Hepatocyte (in vitro differentiated cells): ENCODE measurements at places on chromosomes 11 and 22. TPM values are rescaled to one million over a fixed set of nuclear protein-coding genes. Genes with fewer than 3 reads are reported as not detected.
A peak's percentile ranks its signal among the peaks of the same experiment; 100 is the strongest.

GRCh38 chr22:20750461-20751184 is 23.3 kb upstream of the SERPIND1 start:
- H3K36me3 ChIP-seq = no peaks in the 10 kb centered on the region
- no peak overlapping the region for H3K27ac ChIP-seq
- no peak overlapping the region for H3K4me3 ChIP-seq
- no peaks in the 10 kb centered on the region for H3K4me1 ChIP-seq
- H3K27me3 ChIP-seq = no peaks in the 10 kb centered on the region
- peak; percentile 58 for DNase-seq

Gene OR2D2
- total RNA-seq = 0.24 and 0.30 TPM in 2 replicates

GRCh38 chr11:9802291-9802861 is 138.5 kb downstream of the SWAP70 start:
- H3K4me1 ChIP-seq = peaks cover 29% of the 10 kb centered on the region
- peak; percentile 15 for DNase-seq
- H3K36me3 ChIP-seq = no peaks in the 10 kb centered on the region
- H3K27ac ChIP-seq = peak overlapping the region; percentile 48
- no peaks in the 10 kb centered on the region for H3K27me3 ChIP-seq
- no peak overlapping the region for H3K4me3 ChIP-seq

- H3K4me3 ChIP-seq = no peak overlapping the region
- no peak overlapping the region for H3K27ac ChIP-seq
- peaks cover 16% of the 10 kb centered on the region for H3K4me1 ChIP-seq
- DNase-seq = no peak
- no peaks in the 10 kb centered on the region for H3K36me3 ChIP-seq
These were observed 56.9 kb upstream of the PRR5 start for GRCh38 chr22:44645083-44645482.

GRCh38 chr11:62359475-62359874 is 22.2 kb downstream of the ASRGL1 start:
- H3K36me3 ChIP-seq = no peaks in the 10 kb centered on the region
- DNase-seq = no peak
- H3K4me1 ChIP-seq = no peaks in the 10 kb centered on the region

Gene SORL1
- total RNA-seq = 26.5 and 29.2 TPM in 2 replicates

Gene PNPLA5
- total RNA-seq = 0.57 TPM in 1 of 2 replicates, not detected in the other

- no peaks in the 10 kb centered on the region for H3K36me3 ChIP-seq
- no peak overlapping the region for H3K4me3 ChIP-seq
- no peak for DNase-seq
- no peaks in the 10 kb centered on the region for H3K27me3 ChIP-seq
These were observed 325.7 kb downstream of the SOX6 start for GRCh38 chr11:16030664-16031063.

Gene H19
- total RNA-seq = 12.4 and 15.8 TPM in 2 replicates

DNA sequence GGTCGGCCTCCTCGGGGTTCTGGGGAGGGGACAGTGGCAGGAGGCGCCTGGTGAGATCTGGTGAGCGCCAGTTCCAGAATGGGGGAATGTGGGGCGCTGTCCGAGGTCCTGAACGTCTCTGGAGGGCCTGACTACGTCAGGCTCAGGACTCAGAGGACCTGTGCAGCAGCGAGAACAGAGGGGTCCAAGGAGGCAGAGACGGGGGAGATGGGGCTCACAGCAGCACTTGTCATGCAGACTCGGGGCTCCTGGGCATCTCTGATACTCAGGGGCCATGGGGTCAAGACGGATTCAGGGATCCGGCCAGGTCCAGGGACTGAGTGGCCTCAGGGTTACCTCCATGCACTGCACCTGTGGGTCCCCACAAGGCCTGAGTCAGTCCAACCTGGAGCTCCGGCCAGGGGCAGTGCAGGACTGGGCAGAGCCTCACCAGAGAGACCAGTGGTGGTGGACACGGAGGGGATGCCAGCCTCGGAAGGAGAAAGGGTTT is 92.2 kb downstream of the BRD1 start:
- H3K4me3 ChIP-seq = no peak overlapping the region
- H3K4me1 ChIP-seq = no peaks in the 10 kb centered on the region
- H3K27ac ChIP-seq = no peak overlapping the region
- DNase-seq = peak; percentile 51

- DNase-seq = no peak
- H3K27me3 ChIP-seq = no peaks in the 10 kb centered on the region
- H3K4me1 ChIP-seq = no peaks in the 10 kb centered on the region
- H3K36me3 ChIP-seq = no peaks in the 10 kb centered on the region
- no peak overlapping the region for H3K27ac ChIP-seq
These were observed 55.8 kb downstream of the ELFN2 start for GRCh38 chr22:37371491-37371890.

DNA sequence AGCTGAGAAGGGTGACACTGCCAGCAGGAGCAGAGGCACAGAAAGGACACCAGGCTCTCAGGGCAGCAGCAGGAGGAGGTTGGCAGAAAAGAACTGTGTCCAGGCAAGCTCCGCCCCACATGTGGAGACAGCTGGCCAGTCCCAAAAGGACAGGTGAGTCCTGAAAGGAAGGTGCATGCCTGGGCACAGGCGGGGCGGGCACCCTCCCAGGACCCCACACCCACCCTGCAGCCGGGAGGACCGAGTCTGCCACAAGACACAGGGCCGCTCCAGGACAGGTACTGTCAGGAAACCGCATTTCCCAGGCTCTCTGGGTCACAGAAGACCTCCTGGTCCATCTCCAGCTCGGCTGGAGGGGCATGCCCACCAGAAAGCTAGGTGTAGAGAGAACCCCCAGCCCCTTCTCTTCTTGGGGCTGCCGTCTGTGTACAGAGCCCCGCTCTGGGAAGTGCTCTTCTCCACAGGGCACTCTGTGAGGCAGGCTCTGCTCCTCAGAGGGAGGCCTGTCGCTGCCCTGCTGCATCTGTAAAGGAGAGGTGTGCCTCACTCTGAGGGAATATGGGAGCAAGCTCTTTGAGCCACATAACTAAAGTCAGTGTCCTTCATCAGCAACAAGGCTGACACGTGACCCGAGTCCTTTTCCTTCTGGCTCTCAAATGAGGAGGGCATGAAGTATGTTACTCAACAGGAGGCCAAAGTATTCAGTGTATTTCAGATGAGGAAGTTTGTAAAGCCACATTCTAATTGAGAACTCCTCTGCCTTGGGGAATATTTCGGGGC is 50.5 kb downstream of the CLTCL1 start:
- no peak overlapping the region for H3K4me3 ChIP-seq
- H3K27ac ChIP-seq = no peak overlapping the region
- no peaks in the 10 kb centered on the region for H3K27me3 ChIP-seq
- no peak for DNase-seq

GRCh38 chr22:43974028-43974545 is 18.8 kb downstream of the SAMM50 start:
- DNase-seq = no peak
- no peaks in the 10 kb centered on the region for H3K4me1 ChIP-seq
- no peak overlapping the region for H3K4me3 ChIP-seq
- H3K36me3 ChIP-seq = no peaks in the 10 kb centered on the region

GRCh38 chr22:49142296-49142695 is 685.4 kb downstream of the BRD1 start:
- no peaks in the 10 kb centered on the region for H3K4me1 ChIP-seq
- no peak overlapping the region for H3K27ac ChIP-seq
- no peak overlapping the region for H3K4me3 ChIP-seq
- DNase-seq = no peak

DNA sequence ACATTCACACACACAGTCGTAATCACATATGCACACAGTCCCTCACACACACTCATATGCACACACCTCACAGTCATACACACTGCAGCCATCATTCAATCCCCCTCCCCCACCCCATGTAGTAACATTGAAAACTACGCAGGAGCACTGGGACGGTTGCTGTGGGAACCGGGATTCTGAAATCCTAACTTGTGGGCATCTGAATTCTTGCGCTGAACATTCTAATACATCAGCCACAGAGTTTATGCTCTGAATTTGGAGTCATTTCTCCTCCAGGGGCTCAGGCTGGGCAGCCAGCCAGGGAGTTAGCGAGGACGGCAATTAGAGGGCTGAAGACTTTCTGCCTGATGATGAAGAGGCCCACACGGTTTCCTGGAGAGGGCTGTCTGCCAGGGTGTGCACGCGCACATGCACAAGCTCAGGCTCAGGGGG is 32.7 kb downstream of the CD6 start:
- H3K27ac ChIP-seq = peak overlapping the region; percentile 24
- peaks cover 11% of the 10 kb centered on the region for H3K4me1 ChIP-seq
- no peaks in the 10 kb centered on the region for H3K36me3 ChIP-seq
- DNase-seq = peak; percentile 36

DNA sequence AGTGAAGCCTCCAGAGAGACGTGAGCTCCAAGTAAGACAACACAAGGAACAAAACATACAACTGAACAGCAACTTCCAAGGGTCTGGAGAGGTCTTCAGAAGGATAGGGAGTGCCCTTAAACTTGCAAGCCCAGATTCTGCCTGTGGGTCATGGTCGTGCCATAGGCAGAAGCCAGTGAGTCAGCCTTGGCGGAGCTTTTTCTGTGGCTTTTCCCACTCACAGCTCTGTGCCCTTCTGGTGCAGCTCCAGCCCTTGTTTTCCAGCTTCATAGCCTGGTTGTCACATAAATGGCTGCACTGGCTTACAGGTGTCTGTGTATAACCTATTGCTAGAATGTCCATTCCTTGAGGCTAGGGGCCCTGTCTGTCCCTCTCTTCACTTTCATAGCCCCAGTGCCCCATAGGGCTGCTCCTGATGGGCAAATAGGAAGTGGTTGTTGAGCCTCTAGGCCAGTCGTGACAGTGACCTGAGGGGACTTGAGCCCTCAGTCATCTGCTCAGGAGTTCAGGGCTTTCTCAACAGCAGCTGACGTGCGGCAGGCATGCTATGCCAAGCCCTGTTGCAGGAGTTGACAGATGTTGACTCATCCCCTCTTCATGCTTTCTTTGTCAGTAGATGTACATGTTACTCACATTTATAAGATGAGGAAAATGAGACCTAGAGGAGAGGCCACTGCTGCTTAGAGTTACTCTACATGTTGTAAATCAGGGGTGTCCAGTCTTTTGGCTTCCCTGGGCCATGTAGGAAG is 7.4 kb downstream of the MED15 start:
- H3K27ac ChIP-seq = peak overlapping the region; percentile 68
- H3K4me1 ChIP-seq = peaks cover 20% of the 10 kb centered on the region
- no peak overlapping the region for H3K4me3 ChIP-seq
- no peaks in the 10 kb centered on the region for H3K36me3 ChIP-seq
- DNase-seq = peak; percentile 64
- no peaks in the 10 kb centered on the region for H3K27me3 ChIP-seq

Gene ZNF280B
- total RNA-seq = 2.6 and 2.8 TPM in 2 replicates

GRCh38 chr11:67372993-67373647 is at the start of gene CLCF1:
Gene CLCF1, minus strand, starts transcription at chr11:67373598. Its CDS starts 59 bp downstream, at chr11:67373539.
- DNase-seq = peak; percentile 89
- H3K4me3 ChIP-seq = peak within 1 kb of the TSS; percentile 97
- H3K27ac ChIP-seq = peak within 1 kb of the TSS; percentile 99

DNA sequence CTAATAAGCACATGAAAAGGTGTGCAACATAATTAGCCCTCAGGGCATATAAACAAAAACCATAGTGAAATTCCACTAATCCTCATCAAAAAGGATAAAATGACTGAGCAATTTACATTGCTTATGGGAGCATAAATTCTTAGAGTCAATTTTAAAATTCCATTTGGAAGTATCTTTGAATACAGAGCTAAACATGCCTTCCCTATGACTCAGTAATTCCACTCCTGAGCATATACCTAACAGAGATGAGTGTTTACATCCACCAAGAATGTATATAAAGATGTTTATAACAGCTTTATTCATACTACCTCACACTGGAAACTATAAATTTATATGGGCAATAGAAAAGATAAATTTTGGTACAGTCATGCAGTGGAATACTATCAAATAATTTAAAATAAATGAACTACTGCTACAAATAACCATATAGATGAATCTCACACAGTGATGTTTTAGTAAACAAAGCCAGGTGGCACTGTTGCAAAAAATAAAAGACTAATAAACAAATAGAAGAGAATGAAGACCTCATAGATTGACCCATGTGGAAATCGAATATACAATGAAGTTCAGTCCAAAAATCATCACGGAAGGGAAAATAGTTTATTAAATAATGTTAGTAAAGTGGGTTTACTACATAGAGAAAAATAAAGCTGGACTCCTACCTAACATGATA is 8.2 kb upstream of the OR2D2 start:
- no peaks in the 10 kb centered on the region for H3K36me3 ChIP-seq
- H3K4me3 ChIP-seq = no peak overlapping the region
- no peak overlapping the region for H3K27ac ChIP-seq
- H3K4me1 ChIP-seq = no peaks in the 10 kb centered on the region
- no peak for DNase-seq
- no peaks in the 10 kb centered on the region for H3K27me3 ChIP-seq

GRCh38 chr11:63537293-63538101 is 889 bp downstream of the PLAAT4 start:
- H3K27me3 ChIP-seq = no peaks in the 10 kb centered on the region
- no peak overlapping the region for H3K4me3 ChIP-seq
- DNase-seq = no peak
- H3K4me1 ChIP-seq = peaks cover 10% of the 10 kb centered on the region
- H3K27ac ChIP-seq = peak overlapping the region; percentile 21

GRCh38 chr11:88801484-88802123 is 264.2 kb downstream of the GRM5 start:
- peak; percentile 10 for DNase-seq
- H3K27me3 ChIP-seq = no peaks in the 10 kb centered on the region
- H3K27ac ChIP-seq = no peak overlapping the region
- no peak overlapping the region for H3K4me3 ChIP-seq
- no peaks in the 10 kb centered on the region for H3K4me1 ChIP-seq

GRCh38 chr11:86509588-86509974 is 134.9 kb downstream of the CCDC81 start:
- H3K27me3 ChIP-seq = no peaks in the 10 kb centered on the region
- no peak overlapping the region for H3K4me3 ChIP-seq
- H3K4me1 ChIP-seq = peaks cover 43% of the 10 kb centered on the region
- H3K27ac ChIP-seq = peak overlapping the region; percentile 93
- H3K36me3 ChIP-seq = no peaks in the 10 kb centered on the region

Gene KCNE3
- 17.1 and 18.6 TPM in 2 replicates for total RNA-seq

- H3K4me3 ChIP-seq = no peak overlapping the region
- H3K4me1 ChIP-seq = peaks cover 7% of the 10 kb centered on the region
- H3K27ac ChIP-seq = no peak overlapping the region
- no peaks in the 10 kb centered on the region for H3K27me3 ChIP-seq
These were observed 26.7 kb downstream of the ALKBH3 start for GRCh38 chr11:43907028-43907975.

DNA sequence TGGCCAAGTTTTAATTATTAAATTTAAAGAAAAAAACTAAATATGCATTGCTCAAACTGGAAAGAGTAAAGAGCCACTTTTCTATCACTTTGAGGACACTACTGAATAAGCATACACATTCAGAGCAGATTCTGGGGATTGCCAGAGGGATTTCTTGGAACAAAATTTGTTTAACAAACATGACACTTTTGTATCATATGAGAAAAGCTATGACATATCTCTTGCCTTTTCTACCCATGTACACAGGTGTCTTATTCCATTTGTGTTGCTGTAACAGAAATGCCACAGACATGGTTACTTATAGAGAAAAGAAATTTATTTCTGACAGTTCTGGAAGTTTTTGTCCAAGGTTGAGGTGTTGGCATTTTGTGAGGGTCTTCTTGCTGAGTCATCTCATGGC is 13.5 kb upstream of the USP28 start:
- no peak overlapping the region for H3K4me3 ChIP-seq
- no peaks in the 10 kb centered on the region for H3K36me3 ChIP-seq
- H3K27ac ChIP-seq = no peak overlapping the region
- no peak for DNase-seq

- H3K36me3 ChIP-seq = no peaks in the 10 kb centered on the region
- H3K27ac ChIP-seq = no peak overlapping the region
- no peaks in the 10 kb centered on the region for H3K4me1 ChIP-seq
These were observed 21.1 kb upstream of the IGLL5 start for GRCh38 chr22:22866381-22867111.
